ENCODE measurements at places on chromosomes 12 and 14.

- DNase-seq: no peak
Measured at GRCh38 chr12:62792236-62792870, 142.6 kb downstream of the PPM1H start.

DNA sequence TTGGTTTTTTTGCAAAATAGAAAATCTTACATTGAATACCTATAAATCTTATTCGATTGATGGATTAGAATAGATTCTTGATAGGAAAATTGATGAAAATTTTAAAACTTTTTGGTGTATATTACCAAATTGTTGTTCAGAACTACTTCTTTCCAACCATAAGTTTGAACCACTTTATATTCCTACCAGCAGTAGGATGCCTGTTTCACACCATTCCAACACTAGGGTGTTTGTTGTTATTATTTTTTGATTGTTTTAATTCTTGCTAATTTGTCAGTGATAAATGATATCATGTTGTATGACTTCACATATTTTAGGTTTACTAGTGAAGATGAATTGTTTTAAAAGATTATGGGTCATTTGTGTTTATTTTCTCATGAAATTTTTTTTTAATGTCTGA is 43.4 kb downstream of the UTP20 start:
- DNase-seq: no peak

GRCh38 chr14:102554821-102555819 is 37.3 kb upstream of the RCOR1 start:
- DNase-seq: no peak

DNA sequence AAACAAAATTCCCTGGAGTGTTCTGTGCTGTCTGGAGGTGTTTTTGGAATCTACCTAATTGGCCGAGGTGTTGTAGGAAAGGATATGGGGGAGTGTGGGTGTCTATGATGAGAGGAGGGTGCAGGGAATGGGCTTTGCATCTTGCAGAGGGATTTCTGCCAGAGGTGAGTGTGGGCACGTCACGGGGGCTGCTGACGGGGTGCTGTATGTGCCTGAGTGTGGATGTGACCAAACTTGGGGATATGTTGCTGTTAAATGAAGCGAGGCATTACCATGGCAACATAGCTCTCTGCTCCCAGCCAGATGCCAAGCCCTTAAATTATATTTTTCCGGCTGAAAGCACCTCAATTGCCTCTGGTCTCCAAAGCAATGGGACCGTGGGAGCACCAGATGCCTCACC is 44.3 kb upstream of the SPTLC2 start:
- DNase-seq: no peak

DNA sequence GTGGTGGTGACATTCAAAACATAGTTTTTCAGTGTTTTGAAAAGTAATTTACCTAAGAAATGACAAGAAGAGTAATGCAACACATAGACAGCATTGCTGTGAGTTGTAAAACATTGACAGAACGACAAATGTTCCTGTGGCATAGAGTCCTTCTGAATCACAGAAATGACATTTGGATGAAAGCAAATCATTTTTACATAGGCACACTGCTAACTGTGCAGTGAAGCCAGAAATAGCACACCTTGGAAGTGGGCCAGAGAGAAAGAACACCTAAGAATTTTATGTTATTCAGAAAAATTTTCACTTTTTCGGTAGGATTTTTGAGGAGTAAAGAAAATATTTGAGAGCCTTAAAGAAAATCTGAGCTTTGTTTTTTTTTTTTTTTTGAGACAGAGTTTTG is 100.6 kb downstream of the ANO4 start:
- no peak for DNase-seq

- no peak for DNase-seq
Measured at GRCh38 chr14:63212776-63213500, 8.7 kb downstream of the RHOJ start.

- DNase-seq: peak; percentile 17
Measured at GRCh38 chr14:44846232-44846824, 115.4 kb downstream of the KLHL28 start.

- DNase-seq: no peak
Measured at GRCh38 chr12:6612652-6613014, 5.5 kb upstream of the CHD4 start.

GRCh38 chr14:50311337-50311971 is 575 bp downstream of the L2HGDH start:
- no peak for DNase-seq

DNA sequence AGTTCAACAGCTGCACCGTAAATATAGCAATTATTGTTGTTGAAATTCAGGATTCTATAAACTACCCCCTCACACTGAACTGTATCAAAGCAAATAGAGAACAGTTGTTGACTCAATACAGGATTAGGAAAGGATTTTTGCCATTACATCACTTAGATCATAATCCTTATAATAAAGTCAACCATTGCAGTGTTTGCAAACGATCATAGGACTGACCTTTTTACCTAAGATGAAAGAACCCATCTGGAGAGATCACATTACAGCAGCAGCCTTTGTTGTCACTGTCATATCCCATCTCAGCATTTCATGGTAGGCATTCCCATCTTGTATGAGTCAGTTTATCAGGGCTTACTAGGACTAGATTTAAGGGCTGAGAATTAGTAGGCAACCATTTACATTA is 96.1 kb downstream of the IPO8 start:
- no peak for DNase-seq

- DNase-seq: no peak
Measured at GRCh38 chr12:104433061-104433460, 23.7 kb upstream of the CHST11 start.

DNA sequence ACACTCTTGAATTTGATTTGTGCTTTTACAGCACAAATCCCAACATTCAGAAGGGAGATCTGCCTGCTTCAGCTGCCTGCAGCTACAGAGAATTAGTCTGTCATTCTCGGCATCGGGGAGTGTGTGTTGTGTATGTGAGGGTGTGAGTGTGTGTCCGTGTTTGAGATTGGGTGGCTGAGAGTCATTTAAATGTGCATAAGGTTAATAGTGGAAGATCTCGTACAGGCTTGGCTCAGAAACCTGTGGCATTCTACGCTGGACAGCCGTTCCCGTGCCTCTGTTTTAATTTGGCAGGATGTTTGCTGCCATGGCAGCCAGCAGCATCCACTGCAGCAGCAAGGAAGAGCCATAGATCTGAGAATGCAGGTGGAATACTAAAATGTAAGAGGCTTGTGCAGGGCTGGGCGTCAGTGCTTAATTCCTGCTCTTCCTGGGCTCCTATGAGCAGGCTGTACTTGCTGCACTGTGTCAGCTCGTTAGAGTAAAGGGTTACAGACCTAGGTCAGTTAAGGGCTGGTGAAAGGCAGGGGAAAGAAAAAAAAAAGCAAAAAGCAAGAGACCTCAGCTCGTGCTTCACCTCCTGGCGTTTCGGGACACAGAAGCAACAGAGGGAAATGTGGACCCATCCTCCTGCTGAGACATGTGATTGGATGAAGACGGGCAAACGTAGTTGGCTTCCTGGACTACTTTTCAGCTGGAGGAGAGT is 205.4 kb downstream of the NAV3 start:
- no peak for DNase-seq

DNA sequence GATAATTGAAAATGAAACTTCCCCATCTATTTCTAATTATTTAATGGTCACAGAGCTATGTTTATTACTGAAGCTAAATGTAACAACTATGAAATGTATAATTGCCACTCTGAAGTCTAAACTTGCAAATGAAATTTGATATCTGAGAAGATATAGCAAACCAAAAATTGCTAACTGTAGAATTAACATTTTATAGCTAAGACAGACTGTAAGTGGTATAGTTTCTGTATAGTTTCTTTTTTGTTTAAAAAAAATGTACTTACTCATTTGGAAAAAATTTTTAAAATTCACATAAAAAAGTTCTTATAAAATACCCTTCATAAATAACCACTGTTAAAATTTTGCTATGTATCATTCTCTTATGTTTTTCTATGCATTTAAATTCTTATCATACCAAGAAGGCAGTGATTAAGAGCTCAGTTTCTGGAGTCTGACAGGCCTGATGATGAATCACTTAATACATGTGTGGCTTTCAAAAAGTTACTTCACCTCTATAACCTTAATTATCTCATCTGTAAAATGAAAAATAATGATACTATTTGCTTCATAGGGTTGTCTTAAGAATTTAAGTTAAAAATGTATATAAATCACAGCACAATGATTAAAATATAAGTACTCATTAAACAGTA is 214.7 kb upstream of the GARIN2 start:
- no peak for DNase-seq

DNA sequence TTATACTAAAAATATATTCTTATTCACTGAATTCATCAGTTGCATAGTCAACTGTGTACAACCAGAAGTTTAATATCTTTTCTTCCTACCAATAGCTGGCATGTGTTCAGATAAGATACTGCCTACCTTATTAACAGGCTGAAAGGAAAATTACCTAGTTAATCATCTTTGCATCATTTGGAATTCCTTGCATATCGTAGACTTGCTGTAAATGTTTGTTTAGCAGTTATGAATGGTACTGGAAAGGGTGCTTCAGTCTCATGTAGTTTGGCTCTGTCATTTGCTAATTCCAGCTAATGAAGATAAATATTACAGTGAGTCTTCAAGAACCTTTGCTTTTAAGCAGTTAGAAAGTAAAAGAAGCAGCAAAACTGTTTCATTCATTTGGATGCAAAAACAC is 84.4 kb downstream of the PPHLN1 start:
- no peak for DNase-seq

GRCh38 chr12:116698116-116698515 is 39.8 kb downstream of the SPRING1 start:
- no peak for DNase-seq

DNA sequence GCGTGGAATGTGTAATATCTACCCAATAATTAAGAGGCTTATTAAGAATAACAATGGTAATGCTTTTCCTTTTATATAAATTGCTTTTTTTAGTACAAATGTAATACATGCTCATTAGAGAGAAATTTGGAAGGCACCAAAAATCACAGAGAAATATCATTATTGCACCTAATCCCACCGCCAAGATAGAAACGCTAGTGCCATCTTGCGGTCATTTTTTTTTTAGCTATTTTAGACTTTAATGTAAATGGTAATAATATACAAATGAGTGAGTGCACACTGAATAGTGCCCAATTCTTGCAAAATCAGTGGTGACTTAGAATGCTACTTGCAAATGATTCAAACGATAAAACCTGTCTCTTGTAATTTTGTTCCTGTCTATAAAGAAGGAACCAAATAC is 576.8 kb upstream of the TMEM132C start:
- no peak for DNase-seq

GRCh38 chr14:90599339-90599738 is 202.5 kb downstream of the CALM1 start:
- no peak for DNase-seq

DNA sequence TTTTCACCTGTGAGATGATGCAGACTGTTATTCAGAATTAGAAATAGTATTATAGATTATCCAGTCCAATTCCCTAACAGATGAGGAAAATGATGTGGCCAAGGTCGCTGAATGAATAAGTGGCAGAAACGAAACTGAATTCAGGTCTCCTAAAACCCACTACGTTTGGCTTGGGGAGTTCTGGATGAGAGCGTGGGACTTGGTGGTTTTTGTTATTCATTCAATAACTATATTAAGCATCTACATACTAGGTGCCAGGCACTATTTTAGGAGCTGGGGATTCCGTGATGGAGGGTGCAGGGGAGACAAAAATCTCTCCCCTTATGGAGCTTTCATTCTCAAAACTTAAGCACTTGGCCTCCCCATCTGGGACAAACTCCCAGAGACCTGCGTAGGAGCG is 813 bp upstream of the CCDC184 start:
- no peak for DNase-seq

GRCh38 chr14:74974364-74975058 is 19.1 kb upstream of the PGF start:
- no peak for DNase-seq

GRCh38 chr12:55711786-55712553 is 3.9 kb upstream of the BLOC1S1 start:
- no peak for DNase-seq

GRCh38 chr14:81831128-81831820 is 297.6 kb upstream of the SEL1L start:
- DNase-seq: no peak

GRCh38 chr12:114967151-114967550 is 283.2 kb upstream of the TBX3 start:
- no peak for DNase-seq

GRCh38 chr12:77943466-77943865 is 112.8 kb downstream of the NAV3 start:
- DNase-seq: no peak

DNA sequence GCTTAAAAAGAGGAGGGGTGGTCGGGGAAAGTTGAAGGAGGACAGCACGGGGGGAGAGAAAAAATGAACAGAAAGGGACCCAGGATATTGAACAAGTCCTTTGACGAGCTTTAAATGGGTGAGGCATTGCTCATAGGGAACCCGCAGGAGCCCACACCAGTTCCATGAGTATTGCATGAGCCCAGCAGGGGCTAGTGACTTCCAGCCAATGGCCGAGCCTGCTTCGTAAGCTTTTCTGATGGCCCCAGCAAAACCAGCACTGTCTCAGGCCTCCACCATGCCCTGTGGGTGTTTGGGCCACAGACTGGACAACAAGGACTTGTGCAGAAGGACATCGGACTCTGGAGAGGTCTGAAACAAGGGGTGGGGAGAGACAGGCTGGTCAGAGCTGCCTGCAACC is 109.5 kb downstream of the ZFP36L1 start:
- no peak for DNase-seq

GRCh38 chr14:95524706-95525512 is 8.5 kb upstream of the SYNE3 start:
- no peak for DNase-seq

GRCh38 chr14:58638231-58639197 is 752 bp downstream of the DACT1 start:
- DNase-seq: no peak

- DNase-seq: no peak
Measured at GRCh38 chr12:51923506-51924365, 16.4 kb downstream of the ACVRL1 start.

DNA sequence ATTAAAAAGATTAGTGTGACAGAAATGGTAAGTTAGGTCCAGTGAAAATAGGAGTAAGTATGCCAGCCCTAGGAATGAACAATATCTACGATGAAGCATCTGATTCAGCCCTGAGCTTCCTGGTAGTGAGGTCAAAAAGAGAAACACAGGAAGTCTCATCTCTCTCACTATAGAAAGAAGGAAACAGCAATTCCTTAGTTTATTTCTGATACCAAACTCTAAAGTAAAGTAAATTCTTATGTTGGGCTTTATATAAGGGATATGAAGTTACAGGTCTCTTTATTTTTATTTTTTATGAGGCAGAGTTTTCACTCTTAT is 76.7 kb upstream of the RFLNA start:
- DNase-seq: no peak

- no peak for DNase-seq
Measured at GRCh38 chr12:54463484-54463883, 9.9 kb downstream of the GTSF1 start.

- DNase-seq: no peak
Measured at GRCh38 chr12:538731-539539, 79.2 kb downstream of the B4GALNT3 start.

Data from GM04504 (cell line).